ENCODE measurements at places on chromosomes 5 and 9.

GRCh38 chr9:14131356-14132088 lies 182.4 kb downstream of the NFIB start:
- no peak for DNase-seq

- DNase-seq, result no peak
Observed at GRCh38 chr5:3509290-3509689, 86.3 kb upstream of the IRX1 start.

DNA sequence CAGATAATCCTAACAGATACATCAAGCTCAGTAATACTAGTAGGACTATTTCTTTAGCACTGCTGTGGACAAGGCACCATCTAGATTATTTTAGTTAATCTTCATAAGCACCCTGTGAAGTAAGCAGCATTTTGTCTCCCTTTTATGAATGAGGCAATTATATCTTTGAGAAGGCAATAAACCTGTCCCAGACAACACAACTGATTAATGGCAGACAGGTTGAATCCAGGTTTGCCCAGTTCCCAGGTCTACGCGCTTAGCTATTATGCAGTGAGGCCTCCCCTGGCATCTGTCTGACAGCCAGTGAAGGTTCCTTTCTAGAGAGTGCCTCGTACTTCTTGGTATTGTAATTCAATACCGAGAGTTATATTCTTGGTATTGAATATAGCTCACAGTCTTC lies 9.7 kb upstream of the LVRN start:
- DNase-seq, result no peak

GRCh38 chr9:35826071-35826701 lies 2.3 kb downstream of the FAM221B start:
- peak; percentile 34 for DNase-seq

- DNase-seq, result no peak
Observed at GRCh38 chr9:73682789-73683188, 531.1 kb downstream of the ANXA1 start.

DNA sequence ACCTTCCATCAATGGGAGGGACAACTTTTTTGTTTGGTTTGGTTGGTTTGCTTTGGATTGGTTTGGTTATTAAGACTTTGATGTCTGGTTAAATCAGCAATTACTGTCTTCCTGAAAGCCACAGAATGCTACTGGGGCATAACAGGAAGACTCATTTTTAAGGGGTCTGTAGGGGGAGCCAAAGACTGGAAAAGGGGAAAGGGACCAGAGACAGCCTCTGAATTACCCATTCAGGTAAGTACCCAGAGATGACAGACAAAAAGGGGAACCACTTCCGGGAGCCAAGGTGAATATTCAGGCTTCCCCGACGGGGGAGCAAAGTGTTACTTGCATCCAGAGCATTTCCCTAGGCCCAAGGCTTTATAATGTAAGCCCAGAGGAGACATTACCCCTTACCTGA lies 4.6 kb upstream of the FEM1C start:
- DNase-seq, result no peak

DNA sequence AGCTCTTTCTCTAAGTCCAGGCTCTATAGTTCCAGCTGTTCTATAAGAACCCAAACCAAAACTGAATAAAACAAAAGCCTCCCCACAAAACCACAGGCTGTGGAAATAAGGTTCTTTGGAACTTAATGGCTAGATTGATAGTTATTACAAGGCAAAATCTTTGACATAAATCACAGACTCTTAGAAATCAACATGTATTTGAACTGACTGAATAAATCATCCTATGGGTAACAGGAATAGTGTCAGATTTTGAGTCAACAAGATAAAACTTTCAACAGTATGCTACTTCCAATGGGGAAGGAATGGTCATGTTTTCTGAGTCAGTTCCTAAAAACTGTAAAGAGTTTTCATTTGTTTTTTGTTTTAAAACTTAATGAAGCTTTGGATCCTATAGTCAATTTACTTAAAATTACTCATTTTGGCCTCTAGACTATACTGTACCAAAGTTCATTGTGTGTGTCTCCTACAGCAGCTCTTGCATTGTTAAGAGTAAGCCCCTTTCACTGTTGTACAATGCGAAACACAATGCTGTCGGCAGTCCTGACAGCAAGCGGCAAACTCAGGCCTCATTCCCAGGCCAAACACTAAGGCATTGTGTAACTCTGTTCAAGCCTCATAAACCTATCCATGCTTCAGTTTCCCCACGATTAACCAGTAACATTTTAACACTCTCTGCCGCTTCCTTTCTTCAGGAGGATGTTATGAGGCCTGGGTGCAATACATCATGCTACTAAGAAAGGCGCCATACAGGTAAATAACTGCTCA lies 134.1 kb downstream of the ARL15 start:
- peak; percentile 75 for DNase-seq

DNA sequence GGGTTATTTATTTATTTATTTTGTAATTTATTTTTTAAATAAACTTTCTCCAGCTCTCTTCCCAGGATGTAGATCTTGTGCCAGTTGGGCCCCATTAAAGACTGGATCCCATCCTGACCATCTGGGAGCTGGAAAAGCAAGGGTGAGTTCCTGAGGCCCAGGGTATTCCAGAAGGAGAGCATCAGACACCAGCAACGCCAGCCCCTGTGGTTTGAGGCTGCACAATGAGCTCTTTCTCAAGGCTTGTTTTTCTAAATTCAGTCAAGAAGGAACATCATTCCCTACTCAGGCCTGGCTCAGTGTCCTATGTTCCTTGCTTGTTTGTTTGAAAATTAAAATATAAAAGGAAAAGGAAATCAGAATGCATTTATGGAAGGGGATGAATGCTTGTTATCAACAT lies 313.3 kb downstream of the EBF1 start:
- no peak for DNase-seq

- no peak for DNase-seq
Observed at GRCh38 chr9:114643896-114644295, 13.7 kb downstream of the TEX53 start.

DNA sequence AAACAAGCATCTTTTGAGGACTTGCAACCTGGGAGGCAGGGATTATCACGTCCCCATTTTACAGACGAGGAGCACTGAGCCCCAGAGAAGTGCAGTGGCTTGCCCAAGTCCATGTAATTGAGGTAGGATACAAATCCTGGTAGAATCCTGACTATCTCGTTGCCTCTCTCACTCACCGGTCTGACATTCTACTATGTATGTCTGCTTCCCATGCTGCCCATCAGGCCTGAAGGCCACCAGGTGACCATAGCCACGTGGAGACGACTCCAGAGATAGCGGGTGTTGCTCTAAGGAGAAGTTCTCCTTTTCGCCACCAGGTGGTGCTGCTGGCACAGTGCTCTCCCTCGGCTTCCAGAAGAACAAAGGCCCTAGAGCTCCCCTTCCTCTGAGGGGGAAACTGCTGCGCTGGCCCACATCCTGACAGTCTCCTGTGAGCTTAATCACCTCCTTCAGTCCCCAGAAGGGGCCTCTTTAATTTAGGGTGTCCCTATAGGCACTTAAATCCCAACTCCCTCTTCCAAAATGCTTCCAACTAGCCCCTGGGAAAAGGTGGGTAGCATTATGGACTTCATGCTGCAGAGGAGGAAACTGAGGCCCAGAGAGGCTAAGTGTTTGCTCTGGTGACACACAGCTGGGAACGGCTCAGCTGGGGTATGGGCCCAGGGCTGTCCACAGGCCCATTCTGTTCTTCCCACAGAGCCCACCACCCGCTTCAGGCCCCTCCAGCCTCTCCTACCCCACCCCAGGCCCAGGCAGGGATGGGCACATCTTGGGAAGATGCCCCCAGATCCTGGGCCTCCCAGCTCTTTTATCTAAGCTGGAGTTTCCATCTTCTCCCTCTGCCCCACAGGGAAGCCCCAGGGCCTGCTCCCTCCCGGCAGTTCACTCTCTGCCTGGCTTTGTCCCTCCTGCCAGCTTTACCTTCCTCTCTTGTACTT lies 6.4 kb downstream of the SLC34A1 start:
- peak; percentile 72 for DNase-seq

- no peak for DNase-seq
Observed at GRCh38 chr5:19531374-19531952, 456.5 kb downstream of the CDH18 start.

DNA sequence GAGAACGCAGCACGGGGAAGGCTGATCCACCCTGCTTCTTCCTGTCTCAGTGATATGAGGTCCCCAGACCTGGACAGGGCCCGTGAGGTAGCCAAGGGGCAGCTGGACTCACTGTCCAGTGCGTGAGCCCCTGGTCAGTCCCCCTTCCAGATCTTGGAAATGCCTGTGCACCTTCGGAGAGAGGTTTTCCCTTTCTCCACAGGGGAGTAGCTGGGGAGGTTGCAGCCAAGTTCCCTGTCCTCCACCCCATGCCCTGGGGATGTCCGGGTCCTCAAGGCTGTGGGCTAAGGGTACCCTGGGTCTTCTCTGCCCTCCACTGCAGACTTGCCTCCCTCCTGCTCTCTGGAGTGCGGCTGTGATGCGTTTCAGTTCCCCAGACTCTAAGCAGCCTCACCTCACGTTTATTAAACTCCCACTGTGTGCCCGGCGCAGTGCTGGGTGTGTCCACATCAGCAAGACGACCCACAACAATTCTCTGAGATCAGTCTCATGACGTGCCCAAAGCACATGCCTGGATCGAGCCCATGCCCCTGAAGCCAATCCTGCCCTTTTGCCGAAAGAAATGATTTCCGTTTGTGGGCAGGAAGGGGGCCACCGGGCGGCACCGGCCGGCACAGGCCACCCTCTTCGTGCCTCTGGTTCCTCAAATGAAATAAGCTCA lies 101.3 kb upstream of the PHYKPL start:
- DNase-seq, result no peak

DNA sequence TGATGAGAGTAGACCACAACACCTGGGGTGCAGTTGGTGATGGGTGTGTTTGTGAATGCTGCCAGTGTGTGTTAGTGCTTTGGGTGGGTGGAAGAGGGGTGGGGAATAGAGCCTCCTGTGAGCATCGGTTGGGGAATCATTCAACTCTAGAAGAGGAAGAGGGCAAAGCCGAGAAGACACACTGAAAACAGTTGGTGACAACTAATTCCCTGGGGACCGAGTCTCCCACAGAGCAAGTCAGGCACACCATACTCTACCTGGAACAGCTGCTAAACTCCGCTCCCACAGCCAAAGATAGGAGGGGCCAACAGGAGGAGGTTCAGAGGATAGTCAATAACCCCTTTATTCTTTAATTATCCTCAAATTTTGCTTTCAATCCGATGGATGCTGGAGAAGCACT lies 1.6 kb upstream of the ARHGEF39 start:
- DNase-seq, result no peak

DNA sequence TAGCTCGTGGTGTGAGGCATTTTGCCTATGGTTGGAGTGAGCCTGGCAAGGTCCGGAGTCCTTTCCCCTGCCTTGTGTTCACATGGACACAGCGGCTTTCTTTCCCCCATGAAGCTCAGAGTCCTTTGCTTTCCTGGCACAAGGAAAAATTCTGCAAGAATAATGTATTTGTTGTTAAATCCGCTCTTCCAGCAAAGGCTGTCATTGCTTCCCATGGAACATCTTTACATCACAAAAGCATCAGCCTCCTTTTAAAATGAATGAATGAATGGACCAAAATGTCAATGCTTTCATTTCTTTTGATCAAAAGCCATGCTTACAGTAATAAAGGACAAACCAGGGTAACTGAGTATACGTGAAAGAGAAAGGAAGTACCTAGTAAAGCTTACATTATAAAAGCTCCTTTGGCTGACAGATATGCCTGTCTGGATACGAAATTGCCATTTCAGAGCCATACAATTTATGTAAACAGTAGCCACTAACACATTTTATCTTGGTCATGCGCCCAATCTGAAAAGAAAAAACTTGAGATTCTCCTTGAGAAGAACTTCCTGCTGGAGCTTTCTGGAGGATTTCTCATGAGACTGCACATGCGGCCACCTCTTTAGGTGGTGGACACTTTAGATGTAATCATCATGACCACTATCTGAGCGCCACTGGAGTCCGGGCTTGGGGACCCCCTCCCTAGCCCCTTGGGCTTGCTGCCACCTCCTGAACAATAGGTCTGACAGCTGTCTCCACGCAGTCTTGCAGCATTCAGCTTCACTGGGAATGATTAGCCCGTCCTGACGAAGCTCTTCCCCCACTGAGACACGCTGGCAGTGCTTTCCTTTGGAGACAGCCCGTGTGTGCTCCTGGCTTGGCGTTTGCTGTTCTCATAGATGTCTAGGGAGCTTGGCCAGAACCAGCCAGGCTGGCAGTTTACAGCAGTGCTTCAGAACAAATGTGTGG lies 355.9 kb downstream of the ADAMTS6 start:
- DNase-seq, result no peak
